Large intestine (tissue), 12 donors: ENCODE measurements at places on chromosomes 11 and 22.

DNA sequence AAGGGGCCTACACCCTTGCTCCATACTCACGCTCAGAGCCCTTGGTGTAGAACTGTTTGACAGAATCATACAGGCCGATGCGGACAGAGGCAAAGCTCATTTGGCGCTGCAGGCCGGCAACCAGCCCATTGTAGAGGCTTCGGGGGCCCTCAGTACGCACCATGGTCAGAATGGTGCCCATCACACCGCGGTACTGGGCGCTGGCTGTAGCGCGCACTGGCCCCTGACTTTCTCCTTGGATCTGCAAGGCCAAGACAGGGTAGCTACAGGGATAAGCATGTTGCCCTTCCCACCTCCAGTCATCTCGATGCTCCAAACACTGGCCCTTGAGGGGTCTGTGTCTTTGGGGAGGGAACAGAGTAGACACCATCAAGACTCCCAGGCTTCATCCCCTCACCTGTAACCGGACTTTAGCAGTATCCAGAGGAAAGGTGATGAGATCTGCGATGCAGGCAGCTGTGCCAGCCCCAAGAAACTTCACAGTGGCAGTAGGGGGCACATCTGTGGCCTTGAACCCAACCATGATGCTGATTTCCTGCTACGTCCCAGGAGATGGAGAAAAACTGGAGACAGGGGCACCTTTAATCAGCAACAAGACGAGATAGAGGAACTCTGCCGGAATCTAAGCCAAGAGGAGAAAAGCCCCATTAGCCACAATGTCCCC, 4.7 kb downstream of the UCP2 start:
- no peak for DNase-seq

DNA sequence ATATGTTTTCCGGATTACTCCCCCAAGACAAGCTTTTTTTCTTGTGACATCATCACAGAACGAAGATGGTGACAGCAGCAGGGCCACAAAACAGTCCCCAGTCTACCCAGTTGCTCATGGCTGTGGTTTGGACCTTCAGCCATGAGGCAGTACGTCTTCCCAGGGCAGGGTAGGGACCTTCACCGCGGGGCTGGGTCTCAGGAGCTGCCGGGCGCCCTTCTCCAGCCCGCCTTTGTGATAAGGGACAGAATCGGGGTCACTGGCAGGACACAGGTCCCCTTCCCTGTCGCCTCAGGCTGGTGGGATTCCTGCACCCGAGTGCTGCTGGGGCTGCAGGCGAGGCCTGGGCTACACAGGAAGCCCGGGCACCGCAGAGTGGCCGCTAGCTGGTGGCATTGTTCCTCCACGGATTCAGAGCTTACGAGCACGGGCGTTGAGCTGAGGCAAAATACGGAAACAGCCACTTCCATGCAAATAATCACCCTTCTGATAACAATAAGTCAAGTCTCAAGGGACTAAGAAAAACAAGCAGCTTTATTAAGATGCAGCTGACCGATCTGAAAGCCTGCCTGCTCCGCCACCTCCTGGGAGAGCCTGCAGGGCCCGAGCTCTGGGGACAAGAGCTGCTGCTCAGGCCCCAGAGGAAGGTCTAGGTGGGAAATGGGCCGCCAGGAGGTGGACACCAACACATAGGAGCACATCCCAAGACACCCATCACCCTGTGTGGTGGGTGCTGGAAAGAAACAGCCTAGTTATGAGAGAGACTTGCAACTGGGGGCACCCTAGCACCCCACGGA, 12.3 kb downstream of the TBX1 start:
- no peak for DNase-seq

DNA sequence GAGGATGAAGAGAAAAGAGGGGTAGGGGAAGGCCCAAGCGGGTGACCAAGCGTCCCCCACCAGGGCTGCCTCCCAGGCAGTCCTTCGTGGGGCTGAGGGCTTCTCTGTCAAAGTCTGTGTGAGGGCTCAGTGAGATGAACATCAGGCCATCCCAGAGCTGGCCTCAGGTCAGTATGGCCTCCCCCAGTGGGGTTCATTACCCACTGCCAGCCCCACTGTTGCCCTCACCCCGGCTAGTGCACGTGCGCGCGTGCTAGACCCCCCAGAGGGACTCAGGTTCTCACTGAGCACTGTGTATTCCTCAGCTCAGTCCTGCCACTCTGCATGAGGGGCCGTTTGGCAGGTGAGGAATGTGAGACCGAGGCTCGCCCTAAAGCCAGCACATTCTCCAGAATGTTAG, 3.3 kb downstream of the KDELR3 start:
- DNase-seq = no peak

DNA sequence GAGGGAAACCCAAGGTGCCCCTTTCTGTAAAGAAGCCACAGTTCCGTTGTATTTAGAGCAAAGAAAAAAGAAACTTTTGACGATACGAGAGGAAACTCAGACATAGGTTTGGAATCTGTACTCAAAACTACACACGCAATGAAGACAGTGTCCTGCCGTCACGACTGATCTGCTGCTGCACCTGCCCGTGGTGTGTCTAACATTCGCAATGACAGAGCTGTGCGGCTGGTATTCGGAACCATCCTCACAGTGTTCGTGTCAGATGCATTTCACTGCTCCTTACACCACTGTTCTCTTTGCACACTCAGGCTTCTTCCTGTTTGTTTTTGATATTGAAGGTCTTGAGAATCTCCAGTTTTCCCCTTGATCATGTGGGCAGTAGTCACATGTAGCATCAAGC, 84.8 kb downstream of the RTL6 start:
- no peak for DNase-seq

DNA sequence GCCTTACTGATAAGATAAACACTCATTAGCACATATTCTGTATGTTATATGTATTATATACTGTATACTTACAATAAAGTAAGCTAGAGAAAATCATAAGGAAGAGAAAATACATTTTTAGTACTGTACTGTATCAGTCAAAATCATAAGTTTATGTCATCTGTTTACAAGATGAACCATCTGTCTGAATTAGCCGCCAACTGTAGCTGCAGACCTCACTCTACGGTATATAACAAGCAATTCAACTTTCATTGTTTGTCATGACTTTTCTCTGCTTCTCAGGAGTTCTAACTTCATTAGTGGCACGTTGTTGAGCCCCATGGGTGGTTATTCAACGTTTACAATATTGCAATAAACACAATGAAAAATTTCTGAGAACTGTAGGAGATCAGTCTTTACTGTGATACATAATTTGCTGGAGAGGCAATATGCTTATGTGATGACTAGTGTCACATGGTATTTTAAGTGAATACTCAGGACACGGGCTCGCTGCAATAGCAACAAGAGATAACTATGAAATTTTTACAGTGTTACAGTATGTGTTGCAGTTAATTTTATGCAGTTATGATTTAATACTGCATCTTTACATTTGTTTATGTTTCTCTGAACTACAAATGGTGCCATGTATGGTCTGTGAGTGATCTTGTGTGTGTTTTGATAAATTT, 132.2 kb upstream of the CTSC start:
- no peak for DNase-seq

DNA sequence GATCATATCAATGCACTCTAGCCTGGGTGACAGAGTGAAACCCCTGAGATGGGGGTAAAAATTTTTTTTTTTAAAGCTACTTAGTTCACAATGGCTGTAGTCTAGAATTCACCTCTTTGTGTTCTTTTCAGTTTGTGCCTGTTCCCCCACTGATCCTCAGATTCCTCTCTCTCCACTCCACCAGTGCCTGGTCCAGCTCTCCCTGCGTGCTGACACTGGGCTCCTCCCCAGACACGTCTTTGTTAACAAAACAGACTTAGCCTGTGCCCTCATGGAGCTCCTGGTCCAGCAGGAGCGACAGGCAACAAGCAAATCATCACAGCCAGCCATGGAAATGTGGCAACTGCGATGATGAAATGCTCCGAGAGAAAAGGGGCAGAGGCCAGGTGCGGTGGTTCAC, 34.0 kb downstream of the IFT27 start:
- no peak for DNase-seq

GRCh38 chr11:126387857-126388256, 32.4 kb downstream of the ST3GAL4 start:
- no peak for DNase-seq

DNA sequence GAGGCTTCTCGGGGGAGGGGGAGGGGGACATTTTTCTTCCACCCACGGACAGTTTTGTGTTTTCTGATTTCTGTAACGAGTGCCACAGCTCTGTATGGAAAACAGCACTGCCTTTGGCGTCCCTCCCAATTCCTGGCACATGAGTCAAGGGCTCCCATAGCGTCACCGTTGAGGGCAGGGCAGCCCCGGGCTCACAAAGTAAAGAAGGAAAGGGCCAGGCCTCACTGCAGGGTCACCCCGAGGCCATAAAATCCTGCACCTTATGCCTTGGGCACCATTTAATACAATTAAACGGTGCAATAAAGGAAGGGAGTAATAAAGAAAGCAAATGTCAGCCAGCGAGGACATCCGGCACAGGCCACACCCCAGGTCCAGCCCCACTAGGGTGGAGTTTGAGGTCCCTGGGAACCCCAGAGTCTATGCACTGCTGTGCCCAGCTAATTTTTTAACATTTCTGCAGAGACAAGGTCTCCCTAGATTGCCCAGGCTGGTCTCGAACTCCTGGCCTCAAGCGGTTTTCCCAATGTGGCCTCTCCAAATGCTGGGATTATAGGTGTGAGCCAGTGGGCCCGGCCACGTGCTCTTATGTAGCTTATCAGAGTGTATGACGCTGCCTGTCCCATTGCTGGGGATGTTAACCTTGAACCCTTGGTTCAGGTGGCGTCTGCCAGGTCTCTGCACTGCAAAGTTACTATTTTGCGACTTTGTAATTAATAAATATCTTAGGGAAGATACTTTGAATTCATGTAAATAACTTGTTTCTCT, 13.6 kb upstream of the MUC2 start:
- DNase-seq = peak; percentile 65

DNA sequence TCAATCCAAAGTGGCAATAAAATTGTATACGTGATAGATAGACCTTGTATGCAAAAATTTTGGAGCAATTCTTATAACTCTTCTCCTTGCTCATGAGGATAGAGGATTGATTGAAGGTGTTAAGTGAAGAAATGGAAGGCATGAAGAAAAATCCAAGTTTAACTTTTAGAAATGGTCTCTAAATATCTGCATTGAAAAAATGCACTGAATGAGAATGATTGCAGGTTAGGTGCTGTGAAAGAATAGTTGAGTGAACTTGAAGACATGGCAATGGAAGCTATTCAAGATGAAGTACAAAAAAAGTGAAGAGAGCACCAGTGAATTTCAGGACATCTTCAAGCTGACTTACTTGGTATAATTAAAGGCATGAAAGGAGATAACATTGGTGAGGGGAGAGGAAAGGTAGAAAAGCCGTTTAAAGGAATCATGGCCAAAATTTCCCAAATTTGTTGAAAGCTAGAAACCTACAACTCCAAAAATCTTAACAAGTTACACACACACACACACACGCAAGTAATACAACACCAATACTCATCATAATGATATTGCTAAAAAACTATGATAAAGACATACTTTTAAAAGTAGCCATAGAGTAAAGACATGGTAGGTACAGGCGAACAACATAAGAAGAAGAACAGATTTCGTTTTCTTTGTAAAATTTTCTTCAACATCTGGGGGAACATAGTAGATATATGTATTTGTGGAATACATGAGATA, 96.3 kb downstream of the GGTLC2 start:
- DNase-seq = no peak

- no peak for DNase-seq
Observed at GRCh38 chr11:66841861-66842260, 1.4 kb upstream of the RCE1 start.

DNA sequence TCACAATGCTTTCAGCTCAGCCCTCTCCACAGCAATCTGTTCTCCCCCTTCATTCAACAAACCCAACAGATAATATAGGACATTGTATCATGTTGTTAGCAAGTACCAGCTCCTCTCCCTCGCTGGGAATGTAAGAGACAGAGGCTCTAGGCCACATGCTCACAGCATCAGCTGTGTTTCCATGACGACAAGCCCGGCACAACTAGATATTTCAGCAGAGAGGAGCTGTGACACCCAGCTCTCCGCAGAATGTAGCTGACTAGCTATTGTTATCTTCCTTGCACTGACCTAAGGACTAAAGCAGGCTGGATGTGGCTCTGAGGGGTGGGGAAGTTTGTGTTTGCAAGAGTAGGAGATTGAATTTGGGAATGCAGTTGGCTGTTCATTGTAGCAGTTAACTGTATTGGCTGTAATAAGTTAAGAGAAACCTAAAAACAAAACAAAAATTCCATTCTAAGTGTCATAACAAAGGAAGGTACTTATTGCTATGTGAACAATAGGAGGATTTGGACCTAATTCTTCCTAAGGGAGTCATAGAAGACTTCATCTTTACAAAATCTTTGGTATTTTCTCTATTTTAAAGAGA, 28.0 kb upstream of the RRAS2 start:
- peak; percentile 24 for DNase-seq

GRCh38 chr11:32002311-32002710, 88.6 kb upstream of the RCN1 start:
- DNase-seq = no peak

DNA sequence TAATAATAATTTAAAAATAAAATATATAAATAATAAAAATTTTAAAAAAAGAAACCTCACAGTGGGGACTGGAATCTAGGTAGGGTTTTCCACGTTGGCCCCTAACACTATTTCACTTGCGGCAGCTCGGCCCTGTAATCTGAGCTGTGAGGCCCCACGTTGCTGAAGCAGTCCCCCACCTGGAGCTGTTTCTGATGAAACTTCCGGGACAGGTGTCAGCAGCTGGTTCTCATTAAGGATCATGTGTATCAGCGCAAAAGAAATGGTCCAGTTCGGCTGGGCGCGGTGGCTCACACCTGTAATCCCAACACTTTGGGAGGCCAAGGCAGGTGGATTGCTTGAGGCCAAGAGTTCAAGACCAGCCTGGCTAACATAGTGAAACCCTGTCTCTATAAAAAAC, 17.3 kb downstream of the RHOD start:
- DNase-seq = no peak
